ENCODE measurements at places on chromosomes 5 and 9. TPM values are rescaled to one million over a fixed set of nuclear protein-coding genes. Genes with fewer than 3 reads are reported as not detected.

Gene SPARC
- 9.8 TPM for polyA plus RNA-seq

- H3K27ac ChIP-seq: no peak overlapping the region
- H3K4me1 ChIP-seq: peaks cover 28% of the 10 kb centered on the region
- no peak for DNase-seq
- peaks cover 6% of the 10 kb centered on the region for H3K27me3 ChIP-seq
- H3K36me3 ChIP-seq: no peaks in the 10 kb centered on the region
Observed at GRCh38 chr9:34333836-34334235, 4.5 kb downstream of the NUDT2 start.

- H3K36me3 ChIP-seq: no peaks in the 10 kb centered on the region
- no peak for DNase-seq
- H3K27ac ChIP-seq: no peak overlapping the region
- no peaks in the 10 kb centered on the region for H3K4me1 ChIP-seq
Observed at GRCh38 chr5:172015346-172015745, 8.9 kb upstream of the FBXW11 start.

DNA sequence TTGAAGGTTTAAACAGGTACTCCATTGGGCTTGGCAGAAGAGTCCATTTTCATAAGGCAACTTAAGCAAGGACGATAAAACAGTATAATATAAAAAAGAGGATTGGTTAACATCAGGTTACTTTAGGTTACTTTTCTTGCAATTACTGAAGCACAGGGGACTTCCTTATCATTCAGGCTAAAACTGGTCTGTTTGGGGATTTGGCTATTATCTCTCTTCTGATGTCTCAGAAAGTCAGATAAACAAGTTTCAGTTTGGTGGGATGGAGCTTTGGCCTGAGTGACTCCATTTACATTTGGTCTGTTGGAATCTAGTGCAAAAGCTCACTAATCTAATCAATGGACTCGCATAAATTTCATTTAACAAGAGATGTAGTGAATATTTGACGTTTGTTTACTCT, 8.0 kb downstream of the GAPT start:
- H3K27ac ChIP-seq: no peak overlapping the region
- H3K36me3 ChIP-seq: no peaks in the 10 kb centered on the region
- H3K4me3 ChIP-seq: no peak overlapping the region
- no peak for DNase-seq
- H3K4me1 ChIP-seq: no peaks in the 10 kb centered on the region

- H3K27ac ChIP-seq: no peak overlapping the region
- H3K27me3 ChIP-seq: peaks cover 2% of the 10 kb centered on the region
- H3K4me1 ChIP-seq: no peaks in the 10 kb centered on the region
- no peak overlapping the region for H3K4me3 ChIP-seq
Observed at GRCh38 chr5:132310141-132310834, 16.1 kb downstream of the SLC22A4 start.

DNA sequence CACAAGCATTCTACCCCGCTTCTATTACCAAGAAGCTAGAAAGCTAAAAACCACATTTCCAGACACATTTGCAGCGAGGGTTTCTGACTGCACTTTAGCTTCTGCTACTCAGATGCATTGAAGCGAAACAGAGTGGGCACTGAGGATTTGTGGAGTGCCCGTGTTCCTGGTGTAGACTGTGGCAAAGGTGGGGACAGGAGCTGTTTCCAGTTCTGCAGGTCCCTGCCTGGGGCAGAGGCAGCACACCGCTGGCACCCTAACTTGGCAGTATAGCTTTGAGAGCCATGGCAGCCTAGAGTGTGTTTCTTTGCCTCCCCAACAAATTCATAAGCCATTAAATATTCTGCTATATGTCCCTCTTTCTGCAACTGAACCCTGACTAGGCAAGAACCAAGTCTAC, 108.6 kb upstream of the SPOCK1 start:
- DNase-seq: no peak
- H3K4me3 ChIP-seq: no peak overlapping the region
- H3K36me3 ChIP-seq: no peaks in the 10 kb centered on the region
- H3K4me1 ChIP-seq: no peaks in the 10 kb centered on the region
- no peak overlapping the region for H3K27ac ChIP-seq

Gene GPR21
- not detected for polyA plus RNA-seq
